ENCODE measurements at places on chromosomes 12 and 14.

DNA sequence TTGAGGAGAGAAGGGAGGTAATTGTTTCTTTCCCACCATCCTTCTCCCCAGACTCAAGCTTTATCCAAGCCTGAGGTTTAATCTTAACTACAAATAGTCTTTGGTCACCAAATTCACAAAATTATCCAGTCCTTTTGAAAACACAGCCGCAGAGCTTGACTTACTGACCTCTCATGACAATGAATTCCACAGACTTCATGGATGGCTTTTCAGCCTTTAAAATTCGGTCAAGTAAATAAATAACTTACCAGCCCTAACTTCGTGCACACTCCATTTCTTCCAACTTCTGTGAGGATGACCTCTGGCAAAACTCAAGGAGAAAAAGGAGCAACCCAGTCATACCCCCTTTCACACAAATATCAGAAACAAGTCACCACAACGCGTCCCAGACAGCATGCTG is 137.0 kb upstream of the CDKN3 start:
- no peak for DNase-seq

DNA sequence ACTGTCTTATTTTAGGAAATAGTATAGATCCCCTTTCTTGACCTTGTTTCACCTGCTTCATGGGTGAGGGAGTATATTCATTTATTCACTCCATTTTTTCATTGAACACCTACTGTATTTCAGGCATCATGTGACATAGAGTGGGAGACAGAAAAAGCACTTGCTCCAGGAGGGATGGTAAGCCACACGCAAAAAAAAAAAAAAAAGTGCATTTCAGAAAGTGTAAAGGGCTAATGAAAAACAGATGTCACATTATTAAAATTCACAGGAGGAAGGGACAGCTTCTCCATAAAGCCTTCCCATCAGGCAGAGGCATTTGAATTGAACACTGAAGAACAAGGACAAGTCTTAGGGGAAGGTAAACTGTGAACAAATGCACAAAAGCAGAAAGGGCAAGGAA is 7.5 kb downstream of the SLC8A3 start:
- no peak for DNase-seq

DNA sequence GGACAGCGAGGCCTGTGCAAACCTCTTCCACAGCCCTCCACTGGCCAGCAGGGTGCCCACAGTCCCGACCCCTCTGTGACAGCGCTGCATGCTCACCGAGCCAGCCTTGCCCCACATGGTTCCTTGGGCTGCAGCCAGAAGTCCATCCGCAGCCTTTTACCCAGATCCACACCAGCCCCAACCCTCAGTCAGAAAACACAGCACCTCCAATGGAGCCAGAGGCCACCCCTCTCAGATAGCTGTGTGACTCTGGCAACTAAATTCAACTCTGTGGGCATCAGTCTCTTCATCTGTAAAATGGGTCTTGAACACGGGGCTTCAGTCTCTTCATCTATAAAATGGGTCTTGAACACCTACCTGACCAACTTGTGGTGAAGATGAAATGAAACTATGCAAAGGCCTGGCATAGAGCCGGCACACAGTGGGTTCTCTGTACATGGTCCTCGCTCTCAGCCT is 38.0 kb downstream of the NFKBIA start:
- no peak for DNase-seq

GRCh38 chr12:87518481-87518880 is 510.7 kb downstream of the C12orf50 start:
- no peak for DNase-seq

DNA sequence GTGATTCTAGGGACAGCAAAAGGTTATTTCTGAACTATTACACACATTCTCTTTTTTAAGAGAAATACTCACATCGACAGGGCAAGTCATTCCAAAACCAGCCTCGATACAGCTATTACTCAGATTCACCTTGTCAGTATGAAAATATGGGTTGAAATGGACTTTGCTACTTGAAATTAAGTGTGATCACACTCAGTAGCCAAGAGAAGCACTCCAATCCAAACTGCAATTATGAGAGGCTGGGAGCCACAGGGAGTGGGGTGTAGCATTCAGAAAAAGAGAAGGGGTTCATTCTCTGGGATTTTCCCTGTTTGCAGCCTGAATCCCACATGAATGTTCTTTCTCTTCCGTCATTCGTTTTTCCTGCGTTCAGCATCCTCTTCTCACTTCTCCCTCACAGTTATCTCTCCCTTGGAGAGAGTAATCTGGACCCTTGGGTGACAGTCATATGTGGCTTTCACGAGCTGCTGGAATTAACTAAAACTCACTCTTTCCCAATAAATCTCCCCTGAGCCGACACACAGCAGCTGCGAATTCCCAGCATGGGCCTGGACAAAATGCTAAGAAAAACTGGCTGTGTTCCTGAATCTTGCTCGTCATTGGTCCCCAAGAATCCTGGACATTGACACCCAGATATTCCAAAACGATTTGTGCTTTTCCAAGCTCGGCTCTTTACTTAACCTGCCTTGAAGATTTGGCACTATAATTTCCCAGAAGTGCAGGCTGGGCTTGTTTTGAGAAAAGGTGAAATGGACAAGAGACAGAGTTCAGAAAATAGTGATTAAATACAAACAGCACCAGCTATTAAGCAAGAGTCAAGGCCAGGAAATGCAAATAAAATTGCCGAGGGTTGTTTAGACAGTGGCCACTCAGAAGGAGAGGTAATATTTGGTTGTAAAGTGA is 199.5 kb upstream of the PLEKHG7 start:
- DNase-seq, result no peak

DNA sequence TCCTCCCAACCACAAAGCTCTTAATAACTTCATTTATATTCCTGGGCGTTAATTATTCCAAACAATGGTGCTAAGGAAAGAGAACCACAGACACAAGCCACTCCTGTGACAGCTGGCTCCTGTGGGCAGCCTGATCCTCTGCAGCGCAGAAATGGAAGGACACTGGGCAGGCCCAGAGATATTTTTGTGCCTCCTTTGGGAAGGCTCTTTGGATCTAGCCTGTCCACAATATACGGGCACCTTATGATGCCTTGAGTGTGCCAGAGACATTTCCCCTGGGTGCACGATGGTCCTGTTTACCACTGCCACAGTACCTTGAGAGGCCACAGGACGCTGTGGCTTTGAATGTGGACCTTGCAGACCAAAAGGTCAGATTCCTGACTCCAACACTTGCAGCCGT is 2.1 kb downstream of the ASB2 start:
- no peak for DNase-seq

DNA sequence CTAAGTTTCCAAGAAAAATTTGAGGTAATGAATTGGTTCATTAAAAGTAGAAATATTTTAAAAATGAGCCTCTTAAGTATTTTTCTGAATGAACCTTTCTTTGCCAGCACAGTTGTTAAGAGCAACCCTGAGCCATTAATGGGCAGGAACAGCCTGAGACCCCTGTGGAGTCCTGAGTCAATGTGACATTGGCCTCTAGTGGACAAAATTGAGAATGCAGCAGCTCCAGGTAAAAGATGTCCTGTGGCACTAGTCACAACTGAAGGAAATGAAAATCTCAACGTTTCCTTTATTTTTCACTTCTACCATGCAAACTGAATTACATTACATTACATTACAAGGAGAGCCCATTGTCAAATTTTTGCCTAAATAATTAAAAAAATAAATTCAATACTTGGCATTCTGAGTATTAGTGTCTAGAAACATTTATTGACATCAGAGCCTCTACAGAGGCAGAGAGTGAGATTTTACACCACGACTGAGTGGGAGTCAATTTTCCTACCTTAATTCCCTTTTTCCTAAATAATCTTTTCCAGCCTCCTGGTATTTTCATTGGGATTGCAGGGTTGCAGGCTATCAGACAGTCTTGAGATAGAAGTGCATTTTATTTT is 135.7 kb downstream of the PPM1H start:
- DNase-seq, result peak; percentile 81

- no peak for DNase-seq
Observed at GRCh38 chr14:70894868-70895267, 12.4 kb upstream of the PCNX1 start.

- no peak for DNase-seq
Observed at GRCh38 chr12:104165801-104166200, 27.8 kb upstream of the NFYB start.

GRCh38 chr12:95318071-95318545 is 100.5 kb downstream of the VEZT start:
- no peak for DNase-seq

DNA sequence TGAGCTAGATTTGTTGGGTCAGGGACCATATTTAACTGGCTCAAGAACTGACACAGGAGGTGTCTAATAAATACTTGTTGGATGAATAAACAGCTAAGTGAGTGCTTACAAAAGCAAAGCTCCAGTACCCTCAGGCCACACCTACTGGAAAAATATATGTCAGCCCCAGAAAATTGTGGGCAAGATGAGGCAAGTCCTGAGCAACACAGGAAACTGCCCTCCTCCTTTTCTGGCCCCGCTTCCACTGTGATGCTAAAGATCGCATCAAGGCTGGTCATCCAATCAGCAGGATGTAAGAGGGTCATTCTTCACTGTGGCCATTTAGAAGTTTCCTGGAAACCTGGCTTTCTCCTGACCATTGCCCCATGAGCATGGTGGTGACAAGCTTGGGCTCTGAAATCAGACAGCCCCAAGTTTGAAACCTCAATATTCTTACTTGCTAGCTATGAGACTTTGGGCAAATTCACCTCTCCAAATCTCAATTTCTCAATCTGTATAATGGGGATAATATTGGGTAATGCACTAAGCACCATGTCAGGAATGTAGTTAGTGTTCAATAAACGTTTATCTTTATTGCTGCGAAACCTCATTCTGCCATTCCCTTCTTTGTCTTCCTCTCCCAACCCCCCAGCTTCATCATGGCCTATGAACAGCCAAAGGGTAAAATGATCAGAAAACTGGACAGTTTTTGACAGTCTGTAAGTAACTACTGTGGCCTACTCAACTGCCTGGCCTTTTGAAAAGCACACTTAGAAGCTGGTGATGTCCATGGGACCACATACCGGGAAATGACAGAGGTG is 139.3 kb upstream of the PZP start:
- no peak for DNase-seq

GRCh38 chr12:127083008-127083949 is 1183.7 kb upstream of the TMEM132C start:
- peak; percentile 86 for DNase-seq

DNA sequence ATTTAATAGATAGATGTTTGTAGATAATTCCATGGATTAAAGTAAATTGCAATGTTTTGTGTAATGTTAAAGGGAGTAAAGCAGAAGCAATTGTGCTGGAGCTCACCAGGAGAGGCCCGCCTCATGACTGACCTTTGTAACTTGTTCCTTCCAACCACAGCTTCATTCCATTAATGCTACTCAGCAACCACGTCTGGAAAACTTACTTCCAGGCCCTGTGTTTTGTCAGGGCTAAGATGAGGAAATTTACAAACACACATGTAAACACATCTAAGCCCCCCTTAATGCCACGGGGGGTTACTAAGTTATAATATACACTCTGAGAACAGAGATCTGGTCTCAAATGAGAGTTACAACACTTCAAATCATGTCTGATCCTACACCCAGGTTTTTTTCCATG is 12.4 kb downstream of the LUM start:
- DNase-seq, result no peak

- no peak for DNase-seq
Observed at GRCh38 chr14:64442300-64442988, 22.9 kb upstream of the AKAP5 start.

DNA sequence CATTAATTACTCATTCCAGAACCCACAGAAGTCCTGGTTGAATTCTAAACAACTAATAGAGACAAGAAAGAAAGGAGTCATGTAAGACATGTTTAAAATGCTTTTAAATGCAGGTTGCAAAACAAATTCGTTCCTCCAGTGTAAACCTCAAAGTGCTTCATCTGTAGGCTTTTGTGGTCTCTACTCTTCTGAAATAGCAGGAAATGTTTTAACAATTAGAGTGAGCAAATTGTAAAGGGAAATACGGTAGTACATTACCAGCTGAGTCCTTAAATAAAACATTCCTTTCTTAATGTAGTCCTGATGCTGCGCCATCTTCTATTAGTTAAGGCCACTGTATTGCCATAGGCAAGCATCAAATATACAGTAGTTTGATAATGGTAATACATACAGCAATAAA is 1934.2 kb upstream of the SEL1L start:
- peak; percentile 31 for DNase-seq

DNA sequence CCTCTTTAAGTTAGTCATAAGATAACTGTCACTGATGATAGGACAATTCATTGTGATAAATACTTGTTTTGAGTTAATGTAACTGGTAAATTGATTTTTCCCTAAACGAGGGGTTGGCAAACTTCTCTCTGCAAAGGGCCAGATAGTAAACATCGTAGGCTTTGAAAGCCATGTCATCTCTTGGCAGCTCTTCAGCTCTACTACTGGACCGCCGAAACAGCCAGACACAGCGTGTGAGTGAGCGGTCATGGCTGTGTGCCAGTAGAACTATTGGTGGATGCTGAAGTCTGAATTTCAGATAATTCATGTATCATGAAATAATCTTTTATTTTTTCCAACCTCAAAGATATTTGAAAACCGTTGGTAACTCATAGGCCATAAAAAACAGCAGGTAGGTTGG is 9.9 kb downstream of the PIWIL1 start:
- DNase-seq, result no peak

DNA sequence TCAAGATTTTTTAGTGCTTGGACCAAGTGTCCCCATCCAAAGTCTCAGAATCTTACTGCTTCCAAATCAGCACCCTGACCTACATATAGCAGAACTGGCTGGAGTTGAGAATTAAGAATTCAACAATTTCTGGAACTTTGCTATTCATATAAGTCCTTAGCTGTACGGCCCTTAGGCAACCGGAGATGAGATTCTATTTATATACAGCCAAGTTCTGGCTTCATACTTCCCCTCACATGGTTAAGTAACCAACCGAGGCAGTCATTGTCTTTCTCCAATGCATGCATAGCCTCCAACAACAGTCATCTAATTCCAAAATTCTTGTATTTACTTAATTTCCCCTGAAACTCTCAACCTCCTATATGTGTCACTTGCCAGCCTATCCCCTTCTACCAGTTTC is 76.6 kb downstream of the SINHCAF start:
- no peak for DNase-seq

GRCh38 chr12:45243963-45244362 is 28.1 kb downstream of the ANO6 start:
- no peak for DNase-seq

- DNase-seq, result no peak
Observed at GRCh38 chr14:46964378-46964777, 312.8 kb upstream of the RPL10L start.

DNA sequence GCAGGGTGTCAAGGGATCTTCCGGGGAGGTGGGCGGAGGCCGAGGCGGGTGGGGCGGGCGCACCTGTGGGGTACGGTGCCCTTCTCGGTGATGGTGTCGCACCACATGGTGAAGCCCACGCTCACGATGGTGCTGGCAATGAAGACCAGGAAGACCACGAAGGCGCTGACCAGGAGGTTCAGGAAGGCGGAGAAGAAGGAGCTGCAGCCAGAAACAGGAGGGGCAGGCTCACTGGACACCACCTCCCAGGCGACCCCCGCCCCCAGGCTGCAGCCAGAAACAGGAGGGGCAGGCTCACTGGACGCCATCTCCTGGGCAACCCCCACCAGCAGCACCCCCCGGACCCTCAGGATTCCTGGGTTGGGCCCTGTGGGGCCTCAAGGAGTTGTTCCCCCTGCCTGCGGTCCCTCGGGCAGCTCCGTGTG is 7.6 kb downstream of the TMEM179 start:
- no peak for DNase-seq

- peak; percentile 74 for DNase-seq
Observed at GRCh38 chr14:74362361-74362915, 14.2 kb downstream of the VRTN start.

GRCh38 chr12:126353604-126354003 is 1288.4 kb downstream of the AACS start:
- no peak for DNase-seq
